Esophagus muscularis mucosa (tissue), 4 donors: ENCODE measurements at places on chromosomes 1 and 21.

DNA sequence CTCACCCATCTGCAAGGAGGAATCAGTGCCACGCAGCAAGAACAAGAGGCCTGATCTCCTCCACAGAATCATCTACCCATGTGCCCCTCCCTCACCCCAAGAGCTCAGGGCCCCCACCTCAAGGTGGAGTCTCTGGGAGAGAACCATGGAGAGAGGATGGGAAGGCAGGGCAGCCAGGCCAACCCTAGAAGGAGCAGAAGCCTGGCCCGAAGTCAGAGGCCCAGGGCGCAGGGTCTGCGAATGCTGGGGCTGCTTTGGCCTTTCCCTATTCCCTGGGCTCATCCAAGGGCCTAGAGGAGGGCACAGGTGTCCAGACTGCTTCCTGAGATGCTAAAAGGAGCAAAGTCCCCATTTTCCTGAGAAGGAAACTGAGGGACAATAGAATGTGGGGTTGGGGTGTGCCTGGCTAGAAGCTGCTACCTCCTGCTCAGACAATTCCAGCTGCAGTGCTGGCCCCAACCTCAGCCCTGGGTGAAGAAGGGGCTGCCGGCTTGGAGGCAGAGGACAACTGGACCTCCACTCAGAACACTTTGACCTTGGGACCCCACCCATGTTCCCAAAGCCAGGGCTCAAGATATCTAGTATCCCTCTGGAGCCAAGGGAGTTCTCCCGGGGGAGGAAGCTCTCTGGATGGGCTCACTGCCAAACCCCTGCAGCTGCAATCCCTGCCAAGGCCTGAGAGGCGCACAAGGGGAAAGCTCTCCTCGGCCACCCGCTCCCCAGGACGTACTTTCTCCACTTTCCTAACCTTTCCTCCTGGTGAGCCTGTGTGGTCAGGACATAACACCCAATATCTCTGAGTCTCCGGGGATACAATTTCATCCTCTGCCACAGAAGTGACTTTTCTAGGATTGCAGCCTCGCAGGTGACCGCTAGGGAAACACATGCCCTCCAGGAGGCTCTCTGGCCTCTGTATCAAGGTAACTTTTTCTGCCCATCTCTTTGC lies 16.6 kb upstream of the LEMD1 start:
- DNase-seq, result no peak

DNA sequence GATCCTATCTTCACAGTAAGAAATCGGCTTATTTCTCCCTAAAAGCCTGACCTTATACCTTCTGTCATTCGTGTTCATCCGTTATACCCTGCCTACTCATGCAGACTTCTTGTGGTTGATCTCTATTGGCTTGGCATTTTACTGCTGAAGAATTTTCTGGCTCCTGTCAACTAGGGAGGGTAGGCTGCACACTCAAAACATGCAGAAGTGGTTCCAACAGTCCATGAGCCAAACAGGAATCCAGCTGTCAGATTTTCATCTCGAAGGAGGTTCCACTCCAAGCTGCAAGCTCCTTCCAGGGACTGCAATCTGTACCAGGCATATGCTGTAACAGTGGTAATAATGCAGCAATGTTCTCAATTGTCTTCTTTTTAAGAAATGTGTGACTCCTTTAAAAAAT lies 10.1 kb downstream of the DNAJC11 start:
- no peak for DNase-seq

GRCh38 chr1:28566931-28567330 lies 14.0 kb downstream of the TRNAU1AP start:
- DNase-seq, result no peak

DNA sequence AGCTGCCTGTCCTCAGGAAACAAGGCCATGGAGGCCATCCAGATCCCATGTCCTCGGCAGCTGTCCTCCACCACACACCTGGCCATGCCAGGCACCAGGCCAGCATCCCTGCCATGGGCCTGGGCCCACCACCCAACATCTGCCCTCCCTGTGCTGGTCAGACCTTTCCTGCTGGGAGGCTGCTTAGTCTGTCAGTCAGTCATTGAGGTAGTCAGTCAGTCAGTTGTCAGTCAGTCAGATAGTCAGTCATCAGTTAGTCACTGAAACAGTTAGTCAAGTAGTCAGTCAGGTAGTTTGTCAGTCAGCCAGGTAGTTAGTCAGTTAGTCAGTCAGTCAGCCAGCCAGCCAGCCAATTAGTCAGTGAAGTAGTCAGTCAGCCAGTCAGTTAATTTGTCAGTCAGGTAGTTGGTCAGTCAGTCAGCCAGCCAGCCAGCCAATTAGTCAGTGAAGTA lies 17.2 kb downstream of the KRTAP10-1 start:
- no peak for DNase-seq

DNA sequence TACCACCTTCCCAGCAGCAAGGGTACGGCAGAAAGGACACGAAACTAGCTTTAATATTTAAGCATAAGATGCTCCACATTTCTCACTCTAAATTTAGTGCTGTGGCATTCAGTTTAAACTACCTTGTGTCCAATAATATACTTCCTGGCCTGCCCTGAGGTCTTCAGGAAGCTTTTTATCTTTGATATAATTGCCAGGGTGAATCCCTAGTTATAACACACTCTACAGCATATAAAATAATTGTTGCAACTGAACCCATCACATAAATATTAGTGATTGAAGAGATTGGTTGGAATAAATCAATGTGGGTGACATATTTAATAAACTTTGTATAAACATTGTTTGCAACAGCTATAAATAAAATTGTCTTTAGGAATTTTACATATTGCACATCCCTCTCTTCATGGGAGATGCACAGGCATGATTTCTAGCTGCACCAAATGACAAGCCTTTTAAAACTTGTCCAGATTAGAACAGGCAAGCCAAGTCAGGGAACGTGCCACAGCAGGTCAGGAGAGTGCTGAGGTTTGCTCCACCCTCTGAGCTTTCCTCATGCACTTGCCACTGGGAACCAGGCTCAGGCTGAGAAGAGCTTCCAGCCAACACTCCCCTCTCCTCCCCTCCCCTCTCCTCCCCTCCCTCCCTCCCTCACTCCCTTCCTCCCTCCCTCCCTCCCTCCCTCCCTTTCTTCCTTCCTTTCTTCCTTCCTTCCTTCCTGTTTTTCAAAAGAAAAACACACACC lies 623.2 kb upstream of the PKN2 start:
- DNase-seq, result no peak

DNA sequence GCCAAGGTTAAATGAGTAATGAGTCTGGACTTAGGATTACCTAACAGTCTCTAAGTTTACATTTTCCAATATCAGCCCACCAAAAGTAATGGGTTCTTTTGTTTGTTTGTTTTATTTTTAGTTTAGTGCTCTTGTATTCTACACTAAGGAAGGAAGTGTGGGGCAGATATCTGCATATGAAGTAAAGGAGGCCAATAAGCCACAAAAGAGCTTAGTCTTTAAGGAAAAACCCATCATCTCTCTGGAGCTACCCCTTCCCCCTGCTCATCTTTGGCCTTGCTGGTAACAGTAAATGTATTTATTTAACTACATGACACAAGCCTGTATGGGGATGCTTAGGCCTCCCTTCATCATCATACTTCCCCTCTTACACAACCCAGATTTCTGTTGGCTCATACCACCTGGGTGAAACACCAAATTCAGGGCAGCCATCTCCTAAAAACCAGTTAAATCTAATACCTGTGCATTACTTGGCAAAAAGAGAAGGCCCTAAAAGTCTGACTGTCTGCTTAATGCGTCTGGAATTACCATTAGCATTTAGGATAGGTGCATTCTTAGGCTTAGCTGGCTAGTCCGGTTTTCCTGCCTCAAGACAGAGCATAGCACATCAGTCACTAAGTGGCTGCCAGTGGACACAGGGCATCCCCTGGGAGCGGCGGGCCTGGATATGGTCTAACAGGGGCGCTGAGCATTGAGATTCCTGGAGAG lies 96.8 kb upstream of the ADGRL2 start:
- no peak for DNase-seq

DNA sequence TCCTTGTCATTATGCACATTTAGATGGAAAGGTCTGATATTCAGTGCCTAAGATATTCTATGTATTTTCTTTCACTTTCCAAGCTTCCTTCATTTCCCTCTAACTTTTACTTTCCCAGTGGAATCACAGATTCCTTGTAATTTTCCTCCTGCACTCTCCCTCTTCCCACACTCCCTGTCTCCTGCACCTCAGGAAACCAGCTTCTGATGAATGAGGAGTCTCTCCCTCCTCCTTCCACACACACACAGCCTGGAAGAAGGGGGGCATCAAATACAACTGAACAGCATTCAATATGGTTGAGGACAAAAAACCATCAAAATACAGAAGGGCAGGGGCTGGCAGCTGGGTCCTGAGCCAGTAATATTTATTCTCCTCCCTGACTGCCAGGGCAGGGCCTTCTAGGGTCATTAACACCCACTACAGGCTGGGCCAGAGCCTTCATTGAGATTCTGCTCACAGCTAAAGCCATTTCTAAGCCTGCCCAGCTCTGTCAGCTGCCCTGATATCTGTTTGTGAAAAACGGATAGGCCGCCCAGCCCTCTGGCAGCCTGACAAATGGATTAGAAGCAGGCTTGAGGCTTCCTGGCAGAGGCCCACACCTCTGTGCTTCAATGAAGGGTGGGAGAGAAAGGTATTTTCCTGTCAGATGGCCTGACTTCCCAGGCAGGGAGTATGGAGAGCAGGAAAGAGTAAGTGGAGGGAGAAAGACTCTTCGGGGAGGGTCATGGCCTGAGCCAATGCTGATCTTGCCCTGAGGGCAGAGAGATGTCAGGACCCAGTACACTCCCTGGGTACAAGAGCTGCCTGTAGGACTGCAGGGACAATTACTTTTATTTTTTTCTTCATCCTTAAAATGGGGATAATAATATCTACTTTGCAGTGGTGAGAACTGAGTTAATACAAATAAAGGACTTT lies 138.9 kb upstream of the SPATA6 start:
- no peak for DNase-seq

DNA sequence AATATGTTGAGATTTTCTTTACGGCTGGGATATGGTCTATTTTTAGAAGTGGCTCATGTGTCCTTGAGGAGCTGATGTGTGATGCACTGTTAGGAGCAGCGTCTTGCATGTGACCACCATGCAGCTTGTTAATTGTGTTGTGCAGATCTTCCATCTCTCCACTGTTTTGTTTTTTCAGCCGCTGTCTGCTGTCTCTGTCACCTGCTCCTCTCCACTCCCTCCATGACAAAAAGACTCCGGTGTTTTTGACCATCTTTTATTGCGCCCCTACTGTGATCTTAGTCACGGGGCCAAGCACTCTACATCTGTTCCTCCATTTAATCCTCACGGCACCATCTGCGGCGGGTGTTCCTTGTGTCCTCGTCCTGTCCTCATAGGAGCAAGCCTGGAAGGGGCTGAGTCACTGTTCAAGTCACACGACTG lies 51.8 kb downstream of the ADARB1 start:
- no peak for DNase-seq

DNA sequence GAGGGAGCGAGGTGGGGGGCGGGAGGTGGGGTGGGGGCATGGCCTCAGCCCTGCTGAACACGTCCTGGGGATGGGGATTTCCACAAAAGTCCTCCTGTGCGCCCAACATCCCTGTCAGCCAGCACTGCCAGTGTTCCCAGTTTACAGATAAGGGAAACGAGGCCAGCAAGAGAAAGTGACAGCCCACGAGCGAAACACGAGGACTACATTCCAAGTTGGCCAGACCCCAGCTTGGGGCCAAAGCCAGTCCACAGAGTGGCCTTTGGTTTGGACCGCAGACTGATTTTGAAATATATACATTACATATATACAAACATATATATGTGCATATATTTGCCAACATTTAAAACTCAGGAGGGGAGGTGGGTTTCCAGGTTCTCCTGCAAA lies 5.0 kb downstream of the FBXO2 start:
- DNase-seq, result no peak

GRCh38 chr1:101051688-101052638 lies 26.4 kb upstream of the DPH5 start:
- no peak for DNase-seq

DNA sequence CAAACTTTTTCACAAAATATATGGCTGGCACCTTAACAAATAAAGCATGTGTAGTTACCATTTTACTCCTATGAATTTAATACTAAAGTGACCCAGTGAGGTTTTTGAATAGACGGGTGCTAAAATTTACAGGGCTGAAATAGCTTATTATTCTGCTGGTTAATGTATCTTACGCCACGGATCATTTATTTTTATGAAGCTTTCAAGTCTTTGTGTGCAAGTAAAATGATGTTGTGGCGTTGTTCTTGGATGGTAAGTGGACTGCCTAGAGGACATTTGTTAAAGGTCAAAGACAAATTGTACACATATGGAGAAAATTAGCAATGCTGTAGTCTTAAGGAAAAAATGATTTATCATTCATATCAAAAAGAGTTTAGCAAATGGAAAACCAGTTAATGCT lies 22.8 kb downstream of the INSL5 start:
- no peak for DNase-seq

DNA sequence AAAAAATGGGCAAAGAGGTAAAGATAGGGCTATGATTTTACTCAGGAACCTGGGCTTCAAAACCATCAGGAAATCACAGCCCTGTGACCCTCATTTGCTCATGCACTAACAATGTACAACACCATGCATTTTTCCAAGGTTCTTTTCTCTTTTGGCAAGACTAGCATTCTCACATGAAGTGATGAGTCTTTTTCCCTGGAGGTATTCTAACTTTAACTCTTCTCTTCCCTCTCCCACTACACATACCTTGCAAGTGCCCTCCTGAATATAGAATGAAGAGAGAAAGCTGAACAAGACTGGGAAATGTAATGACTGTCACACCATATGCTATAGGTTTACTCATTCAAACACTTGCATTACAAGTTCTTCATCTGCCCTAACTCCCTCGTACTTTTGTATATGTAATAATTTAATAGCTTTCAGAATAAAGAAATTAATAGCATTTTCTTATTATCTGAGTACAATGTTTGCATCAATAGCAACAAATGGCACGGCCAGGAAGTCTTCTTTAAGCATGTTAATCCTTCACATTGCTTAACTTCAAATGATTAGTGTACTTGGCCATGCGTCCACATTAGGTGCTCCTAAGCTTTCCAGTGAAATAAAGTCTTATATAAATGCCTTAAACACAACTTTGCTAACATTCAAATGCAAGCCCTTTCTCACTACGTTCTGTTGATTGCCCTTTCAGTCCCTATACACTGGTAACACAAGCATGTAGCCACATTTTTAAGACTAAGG lies 1.8 kb downstream of the NIBAN1 start:
- DNase-seq, result no peak

- no peak for DNase-seq
Observed at GRCh38 chr1:23751050-23751814, 8.0 kb downstream of the ELOA start.

DNA sequence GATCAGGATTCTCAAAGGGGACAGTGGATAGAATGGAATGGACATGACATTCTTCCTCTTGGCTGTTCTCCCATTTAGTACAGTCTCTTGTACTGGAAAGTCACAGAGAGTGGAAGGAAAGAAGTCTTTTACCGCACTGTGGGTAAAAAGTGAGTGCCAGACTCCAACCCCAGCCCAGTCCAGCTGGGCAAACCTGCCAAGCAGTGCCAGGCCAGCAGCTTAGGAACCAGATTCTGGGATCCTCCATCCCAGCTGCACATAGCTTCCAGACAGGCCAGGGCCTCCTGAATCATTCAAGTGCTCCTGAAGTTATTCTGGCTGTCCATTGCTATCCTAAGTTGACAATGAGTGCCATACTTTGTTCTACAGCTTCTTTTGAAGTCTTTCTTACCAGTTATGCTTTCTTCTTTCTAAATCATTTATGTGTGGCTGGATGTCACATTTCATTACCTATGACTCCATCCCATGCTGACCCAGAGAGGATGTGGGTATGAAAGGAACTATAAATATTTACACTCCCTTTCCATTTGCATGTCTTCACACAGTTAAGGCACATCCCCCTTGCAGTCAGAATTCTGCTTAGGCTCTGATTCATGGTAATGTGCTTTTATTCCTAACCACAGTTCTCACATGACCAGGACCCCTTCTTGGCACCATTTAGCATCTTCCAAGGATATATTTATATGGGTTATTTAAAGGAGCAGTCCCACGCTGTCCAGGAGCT lies 88.9 kb downstream of the AK5 start:
- DNase-seq, result no peak

GRCh38 chr1:206779638-206780037 lies 7.3 kb upstream of the IL10 start:
- no peak for DNase-seq
